NCI-H1417 (cell line): ENCODE measurements at places on chromosomes 2 and 18.

DNA sequence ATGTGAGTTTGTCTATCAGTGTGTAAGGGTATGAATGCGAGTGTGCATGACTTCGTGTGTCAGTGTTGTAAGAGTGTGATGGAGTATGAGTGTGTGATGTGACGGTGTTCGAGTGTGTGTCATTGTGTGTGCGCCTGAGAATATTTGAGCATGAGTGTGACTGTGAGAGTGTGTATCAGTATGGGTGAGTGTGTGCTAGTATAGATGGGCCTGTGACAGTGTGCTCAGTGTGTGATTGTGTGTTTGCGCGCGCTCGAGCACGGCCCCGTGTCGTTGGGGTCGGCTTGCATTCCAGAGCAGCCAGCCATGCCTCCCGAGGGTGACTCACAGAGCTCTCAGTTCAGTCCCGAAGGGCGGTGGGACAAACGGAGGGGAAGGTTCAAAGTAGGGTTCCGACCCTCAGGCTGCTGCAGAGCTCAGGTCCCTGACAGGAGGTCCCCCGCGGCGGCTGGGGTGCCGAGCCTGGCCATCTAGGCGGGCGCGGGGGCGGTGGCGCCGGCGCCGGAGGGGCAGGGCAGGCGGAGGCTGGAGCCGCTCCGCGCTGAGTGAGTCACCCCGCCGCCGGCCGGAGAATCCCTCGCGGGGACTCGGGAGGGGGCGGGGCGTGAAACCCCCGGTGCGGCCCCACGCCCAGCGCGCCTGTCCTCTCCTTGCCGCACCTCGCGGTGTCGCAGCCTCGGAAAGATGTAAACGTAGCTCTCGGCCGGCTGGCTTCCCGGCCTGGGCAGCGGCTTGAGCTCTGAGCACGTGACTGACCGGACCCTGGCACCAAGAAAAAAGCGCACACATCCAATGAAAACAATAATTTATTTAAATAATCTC, 3.8 kb downstream of the DLX2 start:
- no peak for DNase-seq

GRCh38 chr2:99478632-99479031, 11.2 kb downstream of the REV1 start:
- DNase-seq, result no peak

GRCh38 chr18:59767732-59768131, 70.5 kb upstream of the CCBE1 start:
- no peak for DNase-seq

- DNase-seq, result no peak
Measured at GRCh38 chr2:12177455-12178288, 431.2 kb downstream of the LPIN1 start.

- no peak for DNase-seq
Measured at GRCh38 chr2:176584333-176584732, 315.1 kb downstream of the MTX2 start.

DNA sequence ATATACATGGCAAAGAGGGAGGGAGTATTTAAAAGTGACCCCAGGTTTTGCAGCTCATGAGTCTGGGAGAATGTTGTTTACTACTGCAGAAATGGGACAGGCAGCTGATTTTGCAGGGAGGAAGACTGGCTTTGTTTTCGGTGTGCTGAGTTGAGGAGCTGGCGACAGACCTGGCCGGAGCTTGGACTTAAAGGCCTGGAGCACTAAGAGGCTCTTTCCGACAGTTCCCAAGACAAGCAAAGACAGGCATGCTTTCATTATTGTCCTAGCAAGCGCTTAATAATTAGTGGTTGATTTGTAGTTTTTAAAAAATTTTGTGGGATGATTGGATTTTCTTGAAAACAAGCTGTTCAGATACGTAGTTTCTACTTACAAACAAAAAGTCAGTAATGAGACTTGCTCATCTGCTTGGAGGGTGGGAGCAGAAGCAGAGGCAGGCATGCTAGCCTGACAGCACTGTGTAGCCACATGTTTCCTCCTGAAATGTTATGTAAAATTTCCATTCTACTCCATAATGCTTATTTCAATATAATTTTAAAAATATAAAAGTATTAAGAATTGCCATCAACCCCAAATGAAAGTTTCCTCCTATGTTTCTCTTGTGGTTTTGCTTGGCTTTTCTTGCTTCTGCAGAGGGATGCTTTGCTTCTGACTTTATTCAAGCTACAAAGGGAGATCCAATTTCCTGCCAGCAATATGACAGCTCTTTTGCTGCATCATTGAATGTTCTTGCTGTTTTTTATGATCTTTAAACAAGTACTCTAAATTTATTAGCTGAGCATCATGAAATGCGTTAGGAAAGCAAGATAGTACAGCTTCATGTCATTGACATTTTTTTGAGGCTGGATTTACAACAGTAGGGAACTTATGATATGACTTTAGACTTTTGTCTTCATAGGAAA, 75.8 kb downstream of the PHLPP1 start:
- DNase-seq, result peak; percentile 72

DNA sequence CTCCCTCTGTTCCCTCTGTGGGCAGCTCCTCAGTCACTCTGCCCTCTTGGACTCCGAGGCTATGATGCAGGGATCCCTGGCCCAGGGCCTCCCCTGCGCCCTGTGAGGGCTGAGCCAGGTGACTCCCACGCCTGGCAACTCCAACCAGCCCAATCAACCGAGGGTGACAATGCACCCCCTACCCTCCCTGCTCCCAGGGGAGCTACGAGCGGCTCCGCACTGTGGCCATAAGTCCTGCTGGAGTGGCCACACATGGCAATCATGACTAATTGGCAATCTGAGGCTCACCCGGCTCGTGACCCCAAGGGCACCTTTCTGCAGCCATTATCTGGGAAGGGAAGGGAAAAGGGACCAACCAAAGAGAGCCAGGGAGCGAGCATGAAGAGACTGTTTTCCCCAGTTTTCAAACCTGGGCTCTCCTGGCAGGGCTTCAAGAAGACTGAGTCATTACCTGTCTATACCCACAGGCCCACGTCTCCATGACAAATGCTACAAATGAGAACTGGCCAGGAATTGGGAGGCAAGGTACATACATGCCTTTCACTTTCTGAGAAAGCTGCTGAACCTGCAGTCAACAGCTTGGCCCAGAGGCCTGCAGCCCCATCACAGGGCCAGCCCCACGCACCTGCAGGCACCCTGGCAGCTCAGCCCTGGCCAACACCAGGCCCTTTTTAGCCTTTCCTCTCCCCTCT, 45.1 kb downstream of the RPL31 start:
- peak; percentile 3 for DNase-seq

- peak; percentile 68 for DNase-seq
Measured at GRCh38 chr2:37350034-37350433, 5.6 kb downstream of the QPCT start.

DNA sequence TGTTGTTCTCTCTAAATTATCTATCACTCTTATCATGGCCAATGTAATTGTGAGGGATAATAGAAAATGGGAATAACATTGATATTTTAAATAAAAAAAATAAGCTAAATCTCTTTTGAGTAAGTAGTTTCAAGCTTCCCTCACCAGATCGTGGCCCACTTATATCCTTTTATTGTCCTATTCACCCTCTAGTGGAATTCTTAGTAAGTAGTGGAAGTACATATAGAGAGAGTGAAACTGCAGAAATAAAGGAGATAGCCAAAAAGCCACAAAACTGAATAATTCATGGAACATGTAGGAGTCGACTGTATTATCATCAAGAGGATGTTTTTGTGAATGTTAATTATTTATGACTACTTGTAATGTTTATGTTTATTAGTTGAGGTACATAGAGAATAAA, 66.1 kb upstream of the DTNA start:
- no peak for DNase-seq

- no peak for DNase-seq
Measured at GRCh38 chr2:941871-942270, 8.8 kb upstream of the SNTG2 start.

GRCh38 chr18:30254331-30254730, 788.2 kb downstream of the DSC3 start:
- DNase-seq, result no peak

DNA sequence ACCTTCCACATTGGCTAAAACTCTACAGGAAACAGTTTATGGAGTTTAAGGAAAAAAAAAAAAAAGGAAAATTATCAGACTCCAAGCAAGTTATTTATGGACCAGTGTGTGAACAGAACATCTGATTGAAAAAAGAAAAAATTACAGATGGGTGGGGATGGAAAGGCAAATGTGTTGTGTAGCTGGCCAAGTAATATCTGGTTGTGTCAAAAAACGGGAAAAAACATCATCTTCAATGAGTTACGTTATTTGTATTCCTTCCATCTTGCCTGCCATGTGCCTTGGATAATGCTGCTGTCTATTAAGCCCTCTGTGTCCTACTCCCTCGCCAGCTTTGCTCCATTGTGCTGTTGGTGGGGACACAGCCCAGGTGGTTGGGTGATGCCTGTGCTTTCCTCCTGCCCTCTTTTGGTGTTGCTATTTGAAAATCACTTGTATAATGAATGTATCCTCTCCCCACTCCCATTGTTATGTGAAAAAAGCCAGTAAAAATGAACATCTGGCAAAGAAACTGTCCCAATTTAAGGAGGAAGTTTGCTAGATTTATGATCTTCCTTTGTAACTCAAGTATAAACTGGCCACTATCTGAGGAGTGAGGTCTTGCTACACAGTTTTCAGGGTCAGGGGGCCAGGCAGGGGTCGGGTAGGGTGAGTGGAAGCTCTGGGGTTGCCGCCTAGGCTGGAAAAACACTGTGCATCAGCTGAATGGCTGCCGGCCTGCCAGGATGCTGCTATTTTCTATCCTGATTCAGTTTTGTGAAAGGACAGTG, 155.9 kb downstream of the FMNL2 start:
- no peak for DNase-seq

GRCh38 chr18:11027862-11028261, 121.5 kb downstream of the PIEZO2 start:
- DNase-seq, result no peak

GRCh38 chr18:40120356-40120755, 1834.7 kb upstream of the PIK3C3 start:
- no peak for DNase-seq

DNA sequence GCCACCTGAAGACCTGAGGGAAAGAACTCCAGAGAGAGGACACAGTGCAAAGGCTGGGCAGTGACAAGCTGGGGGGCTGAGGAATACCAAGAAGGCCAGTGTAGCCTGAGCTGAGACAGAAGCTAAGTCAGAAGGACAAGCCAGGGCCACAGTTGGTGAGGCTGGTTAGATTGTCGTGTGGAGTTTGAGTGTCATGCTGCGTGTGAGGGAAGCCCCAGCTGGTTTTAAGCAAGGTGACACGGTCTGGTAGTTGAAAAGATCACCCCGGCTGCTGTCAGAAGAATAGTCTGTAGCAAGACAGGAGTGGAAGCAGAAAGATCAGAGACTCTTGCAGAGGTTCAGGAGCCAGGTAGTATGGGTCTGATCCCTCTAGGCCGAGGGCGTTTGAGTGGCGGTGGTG, 50.6 kb upstream of the RMDN2 start:
- DNase-seq, result no peak

DNA sequence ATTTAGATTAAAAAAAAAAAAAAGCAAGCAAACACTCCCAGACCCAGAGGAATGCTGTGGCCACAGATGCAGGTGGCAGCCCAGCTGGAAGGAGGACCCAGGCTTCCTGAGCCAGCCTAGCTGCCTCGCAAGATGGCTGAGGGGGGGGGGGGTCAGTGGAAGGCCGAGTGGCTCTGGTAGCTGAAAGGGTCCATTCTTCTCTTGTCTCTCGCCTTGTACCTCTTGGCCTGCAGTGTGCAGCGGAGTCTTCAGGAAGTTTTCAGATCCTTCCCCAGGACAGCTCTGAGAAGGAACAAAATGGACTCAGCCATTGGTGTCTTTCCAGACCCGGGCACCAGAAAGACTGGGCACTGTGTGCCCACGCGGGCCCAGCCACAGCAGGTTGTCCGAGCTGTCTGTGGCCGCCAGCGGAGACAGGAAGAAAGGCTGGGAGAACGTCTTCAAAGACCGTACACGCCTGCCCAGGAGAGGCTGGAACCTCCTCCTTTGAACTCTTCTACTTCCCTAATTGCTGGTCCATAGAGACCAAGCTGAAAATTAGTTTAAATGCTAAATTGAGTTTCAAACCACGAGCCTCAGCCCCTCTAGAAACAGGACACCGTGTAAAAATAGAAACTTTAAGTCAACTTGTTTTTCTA, 21.3 kb downstream of the APCDD1 start:
- no peak for DNase-seq

GRCh38 chr18:78271790-78272189, 707.8 kb upstream of the SALL3 start:
- no peak for DNase-seq

GRCh38 chr2:86556508-86556907, 6.7 kb downstream of the CHMP3 start:
- DNase-seq, result no peak

GRCh38 chr2:233353101-233353768, 1.1 kb upstream of the DGKD start:
- DNase-seq, result no peak

DNA sequence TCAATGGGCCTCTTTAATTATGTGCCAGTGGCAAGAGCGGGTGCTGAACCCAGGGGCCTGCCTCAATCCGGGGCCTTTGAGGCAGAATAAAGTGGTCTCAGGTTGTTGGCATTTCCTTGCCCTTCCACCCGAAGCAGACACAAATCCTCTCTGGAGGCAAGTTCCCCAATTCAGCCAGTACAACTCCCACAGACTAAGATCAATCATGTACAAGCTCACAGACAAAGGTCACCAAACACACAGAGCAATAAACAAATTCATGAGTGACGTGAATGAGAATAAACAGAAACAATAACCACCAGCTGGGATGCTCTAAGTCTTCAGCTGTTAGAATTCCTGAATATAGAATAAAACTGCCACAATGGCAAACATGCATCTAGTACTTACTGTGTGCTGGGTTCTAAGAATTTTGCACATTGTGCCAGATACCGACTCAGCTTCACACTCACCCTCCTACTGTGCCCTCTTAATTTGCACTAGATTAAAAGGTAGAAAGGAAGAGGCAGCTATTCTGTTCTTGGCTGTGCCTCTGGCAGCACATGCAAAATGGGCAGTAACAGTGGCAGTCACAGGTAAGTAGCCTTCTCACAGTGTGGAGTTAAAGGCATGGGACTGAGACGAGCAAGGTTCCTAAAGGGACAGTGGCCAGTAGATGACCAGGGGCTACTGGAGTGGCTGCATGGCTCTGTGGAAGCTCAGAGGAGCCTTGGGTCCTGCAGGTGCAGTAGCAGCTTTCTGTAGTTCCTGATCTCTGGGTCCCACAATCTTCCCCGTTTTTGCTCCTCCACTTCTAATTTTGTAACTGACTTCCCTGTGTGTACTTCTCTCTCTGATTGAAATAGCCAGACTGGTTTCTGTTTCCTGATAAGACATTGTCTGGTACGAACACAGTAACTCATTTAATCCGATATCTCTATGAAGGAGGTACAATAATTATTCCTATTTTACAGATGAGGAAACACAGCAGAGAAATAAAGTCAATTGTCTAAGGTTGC, 34.6 kb upstream of the IL1B start:
- no peak for DNase-seq

GRCh38 chr2:71720283-71720560, 266.9 kb downstream of the DYSF start:
- DNase-seq, result no peak

DNA sequence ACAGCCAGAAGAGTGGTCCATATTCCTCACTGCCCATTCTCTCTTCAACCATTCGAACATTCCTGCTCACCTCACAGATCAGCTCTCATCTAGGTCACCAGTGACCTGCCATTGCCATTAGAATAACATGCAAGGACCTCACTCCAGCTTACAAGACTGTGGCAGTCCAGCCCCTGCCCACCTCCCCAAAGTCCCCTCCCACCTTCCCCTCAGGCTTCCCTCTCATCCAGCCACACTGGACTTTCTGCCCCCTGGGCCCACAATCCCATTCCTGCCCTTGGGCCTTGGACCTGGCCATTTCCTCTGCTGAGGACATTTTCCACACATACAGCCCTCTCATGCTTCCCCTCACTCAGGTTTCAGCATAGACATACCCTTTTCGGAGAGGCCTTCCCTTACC, 5.2 kb upstream of the TMEM177 start:
- no peak for DNase-seq

GRCh38 chr2:6784291-6784690, 81.4 kb downstream of the CMPK2 start:
- DNase-seq, result no peak
